ENCODE measurements at places on chromosomes 12 and 14.

GRCh38 chr12:124328116-124328515, 33.2 kb downstream of the RFLNA start:
- DNase-seq: no peak

DNA sequence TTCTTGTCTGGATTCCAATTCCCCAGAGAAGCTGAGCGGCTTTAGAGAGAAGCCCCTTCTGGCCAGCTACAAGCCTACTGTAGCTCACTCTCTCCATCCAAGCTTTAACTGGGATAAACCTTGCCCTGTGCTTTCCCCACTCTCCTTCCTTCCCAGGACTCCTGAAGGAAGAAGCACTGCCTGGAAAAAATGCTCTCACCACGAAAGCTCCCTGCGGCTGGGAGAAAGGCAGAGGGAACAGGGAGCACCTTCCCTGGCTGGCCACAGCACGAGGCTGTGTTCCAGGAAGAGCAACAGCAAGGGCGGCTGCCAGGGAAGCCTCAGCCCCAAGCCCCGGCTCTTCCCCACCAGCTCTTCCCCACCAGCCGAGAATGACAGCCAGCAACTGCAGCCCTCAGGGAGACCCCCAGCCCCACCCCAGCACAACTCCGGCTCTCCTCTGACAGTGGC, 40.8 kb upstream of the PNMA1 start:
- DNase-seq: no peak

GRCh38 chr12:38431921-38432320, 115.3 kb downstream of the ALG10B start:
- DNase-seq: no peak

DNA sequence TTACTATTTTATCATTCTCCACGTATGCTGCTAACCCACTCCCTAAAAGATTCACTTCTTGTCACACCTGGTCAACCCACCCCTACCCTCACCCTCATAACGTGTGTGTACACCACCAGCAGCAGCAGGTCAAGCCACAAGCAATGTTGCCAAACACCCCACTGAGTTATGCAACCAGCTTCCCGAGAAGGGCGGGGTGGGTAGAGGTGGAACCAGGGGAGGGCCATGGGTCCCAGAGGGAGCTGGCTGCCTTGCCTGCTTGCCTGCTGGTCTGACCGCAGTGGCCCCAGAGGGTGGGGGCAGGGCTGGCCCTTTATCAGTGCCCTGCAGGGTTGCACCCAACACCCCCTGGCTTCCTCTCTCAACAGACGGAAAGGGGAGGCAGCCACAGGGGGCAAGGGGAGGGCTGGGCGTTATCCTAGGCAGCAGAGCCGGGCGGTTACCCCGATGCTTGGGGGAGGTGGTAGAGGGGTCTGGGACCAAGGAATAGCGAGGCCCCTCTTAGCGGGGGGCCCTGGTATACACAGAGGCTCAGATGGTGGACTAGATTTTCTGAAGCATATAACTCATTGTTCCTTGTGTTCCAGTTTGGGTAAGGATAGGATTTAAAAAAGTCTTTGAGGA, 3.5 kb upstream of the NFE2 start:
- no peak for DNase-seq

GRCh38 chr12:122474324-122474716, 26.4 kb downstream of the ZCCHC8 start:
- DNase-seq: no peak

GRCh38 chr14:99603471-99604277, at the start of gene CCDC85C:
Gene CCDC85C, minus strand, starts transcription at chr14:99604207. Its CDS starts 248 bp downstream, at chr14:99603959.
- DNase-seq: no peak

DNA sequence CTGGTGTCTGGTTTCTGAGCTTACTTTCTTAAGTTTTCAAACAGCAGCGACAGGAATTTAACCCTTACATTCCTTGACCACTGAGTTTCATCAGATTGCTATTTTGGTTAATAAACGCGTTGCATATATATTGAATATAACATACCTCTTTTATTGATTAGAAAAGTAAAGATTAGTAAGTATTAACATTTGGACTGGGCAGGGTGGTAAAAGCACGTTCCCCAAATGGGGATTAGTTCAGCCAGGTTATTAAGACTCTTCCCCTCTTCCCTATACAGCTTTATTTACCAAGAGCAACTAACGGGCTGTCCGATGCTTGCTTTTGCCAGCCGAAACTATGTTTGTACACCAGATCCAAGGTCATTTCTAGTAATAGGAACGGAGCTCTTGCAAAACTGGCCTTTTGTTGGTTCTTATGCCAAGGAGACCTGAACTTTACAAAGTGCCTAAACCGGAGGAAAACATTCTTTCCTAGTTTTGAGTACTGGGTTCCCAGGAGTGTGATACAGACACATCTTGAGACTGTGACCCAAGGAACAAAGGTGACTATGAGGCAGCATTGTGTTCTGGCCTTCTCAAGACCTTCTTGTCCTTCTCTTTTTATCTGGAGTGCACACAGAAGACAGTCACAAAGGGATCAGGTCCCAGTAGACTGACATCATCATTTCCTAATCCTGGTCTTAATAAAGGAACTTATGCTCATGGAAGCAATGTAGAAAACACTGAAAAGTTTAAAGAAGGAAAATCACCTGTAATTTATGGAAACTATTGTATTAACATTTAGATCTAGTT, 2.6 kb downstream of the GLRX5 start:
- no peak for DNase-seq

DNA sequence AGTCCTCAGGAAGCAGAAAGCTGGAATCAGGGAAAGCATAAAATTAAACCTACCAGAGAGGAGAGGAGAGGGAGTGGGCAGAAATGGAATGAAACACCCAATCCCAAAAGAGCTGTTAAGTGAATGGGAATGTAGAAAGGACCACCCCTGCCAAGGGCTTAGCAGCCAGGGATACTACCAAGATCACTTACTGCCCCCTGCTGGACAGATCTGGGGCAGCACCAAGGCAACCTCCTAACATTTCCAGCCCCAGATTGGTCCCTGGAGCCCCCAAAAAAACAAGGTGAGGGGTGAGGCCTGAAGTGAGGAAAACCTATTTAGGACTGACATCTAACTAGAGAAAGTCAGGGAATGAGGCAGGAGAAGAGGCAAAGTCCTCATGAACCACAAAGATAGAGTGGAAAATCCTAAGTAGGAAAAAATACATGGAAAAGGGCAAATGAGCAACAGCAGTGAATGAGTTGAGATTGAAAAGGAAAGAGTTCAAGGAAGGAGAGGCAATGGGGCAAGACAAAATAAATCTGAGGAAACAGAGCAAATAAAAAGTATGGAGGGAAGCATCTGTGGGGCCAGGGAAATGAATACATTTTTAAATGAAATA, 11.2 kb upstream of the FKBP11 start:
- no peak for DNase-seq

- DNase-seq: no peak
These were observed 8.8 kb upstream of the SP7 start for GRCh38 chr12:53344824-53345485.

DNA sequence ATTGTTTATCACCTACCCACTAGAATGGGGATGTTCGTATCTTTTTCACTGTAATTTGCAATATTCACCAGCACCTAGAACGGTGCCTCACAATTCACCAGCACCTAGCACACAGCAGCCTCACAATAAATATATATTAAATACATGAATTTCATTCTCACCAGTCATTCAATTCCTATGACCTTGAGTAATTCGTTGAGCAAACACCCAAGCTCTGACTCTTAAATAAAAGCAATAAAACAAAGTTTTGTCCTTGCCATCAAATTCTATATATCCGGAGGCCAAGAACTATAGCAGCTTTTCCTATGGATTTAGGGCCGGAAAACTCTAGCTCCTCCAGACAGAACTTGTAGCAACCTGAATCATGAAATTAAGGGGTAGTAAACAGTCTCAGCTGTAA, 981 bp downstream of the VTI1B start:
- no peak for DNase-seq

Data from vagina (tissue), 2 donors.